ENCODE measurements at places on chromosomes 5 and 9. TPM values are rescaled to one million over a fixed set of nuclear protein-coding genes. Genes with fewer than 3 reads are reported as not detected.

DNA sequence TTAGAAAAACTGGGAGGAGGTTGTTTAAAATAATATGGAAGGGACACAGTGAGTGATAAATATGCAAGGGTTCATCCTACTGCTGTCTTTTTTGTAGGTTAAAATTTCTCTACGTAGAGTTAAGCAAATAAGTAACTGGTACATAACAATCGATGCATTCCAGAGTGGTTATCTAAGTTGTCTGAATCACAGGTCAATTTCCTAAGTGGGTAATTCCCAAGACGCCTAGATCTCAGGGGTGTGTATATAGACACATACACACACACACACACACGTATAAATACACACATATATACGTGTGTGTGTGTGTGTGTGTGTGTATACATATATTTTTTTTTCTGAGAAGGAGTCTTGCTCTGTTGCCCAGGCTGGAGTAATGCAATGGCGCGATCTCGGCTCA lies 22.3 kb downstream of the CAAP1 start:
- DNase-seq: no peak

Gene SLCO6A1
- not detected for total RNA-seq

GRCh38 chr9:127762111-127762676 lies 16.3 kb downstream of the SH2D3C start:
- no peak for DNase-seq

- no peak for DNase-seq
Observed at GRCh38 chr9:110249603-110250002, 6.7 kb downstream of the TXN start.

Measured in breast epithelium (tissue), 4 donors.